Glomerular endothelial cell (primary cell): ENCODE measurements at places on chromosomes 1 and 21. TPM values are rescaled to one million over a fixed set of nuclear protein-coding genes. Genes with fewer than 3 reads are reported as not detected.

DNA sequence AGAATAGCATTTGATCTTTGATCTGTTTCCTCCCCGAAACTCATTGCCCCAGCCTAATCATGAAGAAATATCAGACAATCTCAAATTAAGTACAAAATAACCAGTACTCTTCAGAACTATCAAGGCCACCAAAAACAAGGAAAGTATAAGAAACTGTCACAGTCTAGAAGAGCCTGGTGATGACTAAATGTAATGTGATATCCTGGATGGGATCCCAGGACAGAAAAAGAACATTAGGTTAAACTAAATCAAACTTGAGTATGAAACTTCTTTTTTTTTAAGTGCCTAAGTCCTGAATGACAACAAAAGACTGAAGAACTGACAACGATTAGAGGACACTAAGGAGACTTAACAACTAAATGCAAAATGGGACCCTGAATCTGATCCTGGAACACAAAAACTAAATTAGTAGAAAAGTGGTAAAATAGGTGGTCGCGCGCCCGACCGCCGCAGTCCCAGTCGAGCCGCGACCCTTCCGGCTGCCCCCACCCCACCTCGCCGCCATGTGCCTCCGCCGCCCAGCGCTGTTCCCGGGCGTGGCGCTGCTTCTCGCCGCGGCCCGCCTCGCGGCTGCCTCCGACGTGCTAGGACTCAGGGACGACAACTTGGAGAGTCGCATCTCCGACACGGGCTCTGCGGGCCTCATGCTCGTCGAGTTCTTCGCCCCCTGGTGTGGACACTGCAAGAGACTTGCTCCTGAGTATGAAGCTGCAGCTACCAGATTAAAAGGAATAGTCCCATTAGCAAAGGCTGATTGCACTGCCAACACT, 5.5 kb upstream of the PRKAB2 start:
- no peak for DNase-seq

DNA sequence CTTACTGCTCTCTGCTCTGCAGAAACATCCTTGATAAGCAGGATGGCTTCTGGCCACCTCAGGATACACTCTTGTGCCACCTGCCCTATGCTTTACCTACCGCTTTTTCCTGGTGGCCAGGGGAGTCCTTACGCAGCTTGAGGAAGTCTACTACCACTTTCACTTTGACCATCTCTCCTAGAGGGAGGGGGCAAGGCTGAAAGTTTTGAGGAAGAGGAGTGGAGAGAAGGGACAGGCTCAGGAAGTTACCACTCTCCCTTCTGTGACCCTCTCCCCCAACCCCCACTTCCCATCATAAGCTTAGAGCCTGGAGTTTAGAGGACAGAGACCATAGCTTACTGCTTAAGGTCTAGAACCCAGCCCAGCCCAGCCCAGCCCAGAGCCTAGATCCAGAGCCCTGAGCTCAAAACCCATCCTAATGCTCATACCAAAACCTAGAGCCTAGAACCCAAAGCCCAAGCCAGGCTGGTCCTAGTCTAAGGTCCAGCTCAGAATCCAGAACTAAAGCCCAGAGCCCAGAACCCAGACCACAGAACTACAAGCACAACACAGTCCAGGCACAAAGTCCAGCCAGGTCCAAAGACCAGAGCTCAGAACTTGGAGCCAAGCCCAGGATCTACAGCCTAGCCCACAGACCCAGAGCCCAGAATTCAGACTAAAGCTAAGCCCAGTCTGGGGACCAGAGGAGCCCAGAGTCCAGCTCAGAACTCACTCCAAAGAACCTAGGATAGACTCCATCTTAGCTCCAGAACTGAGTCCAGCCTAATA, 18.0 kb upstream of the MFSD2A start:
- no peak for DNase-seq

The BTF3L4 gene
- total RNA-seq = 31.0 and 41.9 TPM in 2 replicates

The LORICRIN gene
- total RNA-seq = not detected in 2 replicates

The TCEA3 gene
- 0.10 and 0.70 TPM in 2 replicates for total RNA-seq
